Caki2 (cell line): ENCODE measurements at places on chromosomes 2 and 18.
A peak's percentile ranks its signal among the peaks of the same experiment; 100 is the strongest.

DNA sequence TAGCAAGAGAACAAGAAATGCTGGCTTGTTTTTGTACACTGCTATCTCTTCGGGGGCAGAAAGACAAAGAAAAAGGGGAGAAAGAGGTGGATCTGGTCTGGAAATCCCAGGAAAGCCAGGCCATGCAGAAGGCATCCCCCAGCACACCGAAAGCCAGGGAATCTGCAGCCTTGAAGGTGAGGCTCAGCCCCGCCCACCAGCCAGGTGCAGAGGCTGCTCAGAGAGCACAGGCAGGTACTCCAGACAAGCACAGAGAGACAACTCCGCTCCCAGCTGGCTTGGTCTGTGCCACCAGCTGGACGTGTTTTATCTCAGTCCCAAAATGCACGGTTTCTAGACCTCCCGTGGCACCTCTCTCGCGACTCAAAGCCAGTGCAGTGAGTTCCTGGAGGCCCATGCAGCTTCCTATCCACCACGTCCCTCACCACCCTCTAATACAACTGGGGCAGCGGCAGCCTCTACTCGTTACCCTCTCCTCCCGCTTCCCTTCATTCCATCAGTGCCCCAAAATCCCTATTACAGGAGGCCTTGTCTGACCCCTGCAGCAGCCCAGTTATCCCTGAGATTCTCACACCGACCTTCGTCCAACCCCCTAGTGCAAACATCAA is 62.8 kb downstream of the HDAC4 start:
- no peak for DNase-seq

DNA sequence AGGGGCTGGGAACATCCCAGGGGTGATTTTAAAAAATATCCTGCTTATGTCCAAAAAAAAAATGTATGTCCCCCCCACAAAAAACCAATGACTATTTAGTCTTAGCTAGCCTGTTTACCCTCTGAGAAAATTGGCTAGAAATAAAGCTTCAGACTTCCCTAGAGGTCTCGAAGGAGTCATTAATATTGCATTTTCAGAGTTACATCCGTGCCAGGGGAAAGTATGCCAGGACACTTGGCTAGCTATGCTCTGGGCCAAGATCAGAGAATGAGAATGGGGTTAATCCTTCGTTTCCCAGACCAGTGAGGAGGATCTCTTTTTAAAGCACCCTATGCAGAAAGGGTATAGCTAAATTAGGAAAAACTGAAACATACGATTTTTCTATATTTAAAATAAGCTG is 183.6 kb downstream of the MC4R start:
- no peak for DNase-seq

- DNase-seq, result no peak
Measured at GRCh38 chr18:27143580-27144287, 41.4 kb downstream of the CHST9 start.

DNA sequence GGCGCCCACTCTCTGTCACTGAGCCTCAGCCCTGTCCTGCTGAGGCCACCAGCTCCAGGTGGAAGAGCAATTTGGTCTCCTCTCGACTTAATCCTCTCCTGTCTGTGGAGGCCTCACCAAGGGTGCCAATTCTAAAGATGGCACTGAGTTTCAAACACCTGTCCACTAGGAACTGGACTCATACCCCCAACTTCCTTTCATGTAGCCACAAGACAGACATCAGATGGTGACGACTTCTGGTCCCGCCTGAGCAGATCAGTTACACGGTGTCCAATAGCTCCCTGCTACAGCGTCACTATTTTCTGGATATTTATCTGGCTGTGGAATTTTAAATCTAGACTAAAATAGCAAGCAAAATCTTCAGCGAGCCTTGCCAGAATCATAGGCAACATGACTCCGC is 24.5 kb upstream of the SP5 start:
- DNase-seq, result no peak

DNA sequence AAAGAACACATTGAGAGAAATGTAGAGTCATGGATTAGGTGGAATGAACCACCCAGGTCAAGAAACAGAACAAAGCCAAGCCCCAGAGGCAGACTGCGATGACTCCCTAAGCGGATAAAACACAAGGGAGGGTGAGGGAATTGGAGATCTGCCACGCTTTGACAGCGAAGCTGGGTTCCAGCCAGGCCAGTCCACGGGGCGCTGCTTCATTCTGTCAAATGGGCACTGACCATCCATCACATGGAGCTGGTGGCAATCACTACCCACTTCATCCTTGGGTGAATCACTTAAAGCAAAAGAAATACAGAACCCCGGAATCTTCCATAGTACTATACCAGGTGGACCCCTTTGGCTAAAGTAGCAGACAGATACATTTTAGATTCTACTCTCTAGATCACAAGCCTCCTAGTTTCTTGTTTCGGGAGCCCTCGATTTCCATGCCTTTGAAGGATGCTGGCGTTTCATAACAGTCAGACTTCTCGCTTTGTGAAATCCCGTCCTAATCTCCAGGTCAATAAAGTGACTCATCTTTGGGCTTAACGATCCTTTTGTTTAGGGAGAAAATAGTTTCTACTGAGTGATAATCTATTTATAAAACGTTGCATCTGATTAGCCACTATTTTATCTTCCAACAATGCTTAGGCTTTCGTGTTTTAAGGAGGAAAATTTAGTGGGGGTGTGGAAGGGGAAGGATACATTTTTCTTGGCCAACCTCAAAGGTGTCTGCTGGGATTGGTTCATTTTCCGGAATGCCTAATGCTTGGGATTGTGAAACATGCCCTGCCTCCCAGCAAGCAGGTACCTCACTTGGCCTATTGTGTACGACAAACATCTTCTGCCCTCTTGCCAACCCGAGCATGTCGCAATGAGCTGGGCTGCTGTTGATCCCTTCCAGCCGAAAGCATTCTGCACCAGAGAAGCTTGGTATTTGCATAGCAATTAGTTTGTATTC is 44.1 kb upstream of the HDAC4 start:
- DNase-seq, result no peak

DNA sequence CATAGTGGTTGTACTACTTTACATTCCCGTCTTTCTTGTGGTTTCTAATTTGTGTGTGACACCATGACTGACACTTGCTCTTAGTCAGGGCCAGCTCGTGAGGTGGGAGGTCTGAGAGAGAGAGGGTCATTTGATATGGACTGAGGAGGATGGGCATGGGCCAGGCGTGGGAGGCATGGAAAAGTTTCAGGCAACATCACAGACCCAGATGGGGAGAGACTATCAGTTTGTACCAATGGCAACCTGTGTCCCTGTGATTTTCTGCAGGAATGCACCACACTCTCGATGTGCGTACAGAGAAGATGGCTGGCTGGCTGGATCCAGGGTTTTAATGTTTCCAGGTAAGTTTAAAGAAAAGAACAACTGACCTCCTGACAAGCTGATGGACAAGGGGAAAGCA is 273.6 kb downstream of the CYRIA start:
- no peak for DNase-seq

- no peak for DNase-seq
Measured at GRCh38 chr2:133993160-133993559, 260.7 kb upstream of the MGAT5 start.

- DNase-seq, result no peak
Measured at GRCh38 chr2:150676747-150677383, 189.4 kb upstream of the RND3 start.

GRCh38 chr18:27363872-27364271 is 178.8 kb upstream of the CHST9 start:
- DNase-seq, result peak; percentile 2

DNA sequence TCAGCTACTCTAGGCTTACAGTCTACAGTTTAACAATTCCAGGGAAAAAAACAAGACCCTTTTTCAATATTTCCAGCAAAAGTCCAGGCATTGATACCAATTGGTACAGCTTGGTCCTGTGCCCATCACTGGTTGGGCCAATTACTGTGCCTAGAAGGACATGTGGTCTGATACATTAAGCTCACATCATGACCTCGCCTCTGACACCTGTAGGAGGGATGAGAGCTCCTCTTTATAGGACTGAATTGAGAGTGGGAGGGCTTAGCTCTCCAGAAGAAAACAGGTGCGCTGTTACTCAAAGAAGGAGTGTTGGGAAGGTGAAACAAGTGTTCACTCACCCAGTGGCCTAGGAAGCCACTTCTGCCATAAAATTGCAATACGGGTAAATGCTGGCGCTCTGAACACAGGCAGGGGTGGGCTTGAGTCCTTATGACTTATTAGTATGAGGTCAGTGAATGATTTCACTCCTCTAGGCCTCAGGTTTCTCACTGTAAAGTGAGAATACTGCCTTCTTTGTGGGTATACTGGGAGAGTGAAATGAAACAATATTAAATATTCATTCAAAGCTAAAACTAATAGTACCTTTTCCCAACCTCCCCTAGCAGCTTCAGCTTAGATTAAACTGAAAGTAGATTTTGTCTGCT is 49.7 kb downstream of the RABL2A start:
- DNase-seq, result no peak

- DNase-seq, result no peak
Measured at GRCh38 chr2:107412981-107413380, 413.7 kb upstream of the RGPD4 start.

- no peak for DNase-seq
Measured at GRCh38 chr2:121298476-121298875, 13.5 kb upstream of the TFCP2L1 start.

DNA sequence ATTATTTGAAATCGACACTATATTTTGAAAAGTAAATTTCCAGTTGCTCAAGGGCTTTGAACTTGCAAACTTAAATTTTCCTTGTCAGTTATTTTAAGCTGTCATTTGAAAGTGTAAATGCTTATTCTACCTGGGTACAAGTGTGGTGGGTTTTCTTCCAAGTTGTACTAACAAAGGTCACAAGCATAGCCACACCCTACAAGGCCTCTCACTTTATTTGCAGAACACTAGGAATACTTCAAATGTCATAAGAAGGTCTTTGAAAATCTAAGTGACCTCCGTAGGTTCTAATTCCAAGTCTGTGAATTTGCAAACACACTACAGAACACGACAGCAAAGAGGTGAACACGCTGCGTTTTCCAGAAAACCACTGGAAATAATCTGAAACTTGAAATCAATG is 9.3 kb upstream of the RMDN2 start:
- DNase-seq, result no peak

DNA sequence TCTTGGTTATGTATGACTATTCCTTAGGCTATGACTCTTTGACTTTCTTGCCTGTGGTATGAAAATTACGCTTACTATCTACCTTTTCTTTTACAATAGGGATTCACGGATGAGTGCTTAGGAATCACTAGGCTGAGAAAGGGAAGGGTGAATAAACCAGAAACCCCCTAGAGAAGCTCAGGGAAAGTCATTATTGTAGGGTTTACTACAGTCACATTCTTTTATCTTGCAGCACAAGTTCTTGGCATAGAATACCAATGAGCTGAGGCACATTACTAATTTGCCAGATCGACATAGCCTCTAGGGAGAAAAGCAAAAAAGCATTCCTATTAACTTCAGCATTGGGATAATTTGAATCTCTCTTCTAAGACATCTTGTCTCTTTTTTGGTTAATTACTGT is 103.3 kb downstream of the ST6GAL2 start:
- peak; percentile 33 for DNase-seq

DNA sequence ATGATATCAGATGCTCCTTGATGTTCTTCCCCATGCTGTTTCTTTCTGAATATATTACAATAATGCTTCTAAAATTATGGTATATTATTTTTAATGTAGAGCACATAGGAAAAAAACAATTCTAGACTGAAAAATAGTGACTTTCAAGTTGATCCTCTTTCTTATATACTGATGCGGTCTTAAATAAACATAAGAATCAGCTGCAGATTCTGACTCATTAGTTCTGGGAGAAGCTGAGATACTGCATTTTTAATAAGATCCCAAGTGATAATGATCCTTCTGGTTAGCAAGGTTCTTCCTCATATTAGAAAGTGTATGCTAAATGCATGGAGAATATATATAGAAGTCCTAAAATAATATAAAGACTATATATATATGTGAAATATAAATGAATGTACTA is 124.9 kb downstream of the XIRP2 start:
- DNase-seq, result no peak

DNA sequence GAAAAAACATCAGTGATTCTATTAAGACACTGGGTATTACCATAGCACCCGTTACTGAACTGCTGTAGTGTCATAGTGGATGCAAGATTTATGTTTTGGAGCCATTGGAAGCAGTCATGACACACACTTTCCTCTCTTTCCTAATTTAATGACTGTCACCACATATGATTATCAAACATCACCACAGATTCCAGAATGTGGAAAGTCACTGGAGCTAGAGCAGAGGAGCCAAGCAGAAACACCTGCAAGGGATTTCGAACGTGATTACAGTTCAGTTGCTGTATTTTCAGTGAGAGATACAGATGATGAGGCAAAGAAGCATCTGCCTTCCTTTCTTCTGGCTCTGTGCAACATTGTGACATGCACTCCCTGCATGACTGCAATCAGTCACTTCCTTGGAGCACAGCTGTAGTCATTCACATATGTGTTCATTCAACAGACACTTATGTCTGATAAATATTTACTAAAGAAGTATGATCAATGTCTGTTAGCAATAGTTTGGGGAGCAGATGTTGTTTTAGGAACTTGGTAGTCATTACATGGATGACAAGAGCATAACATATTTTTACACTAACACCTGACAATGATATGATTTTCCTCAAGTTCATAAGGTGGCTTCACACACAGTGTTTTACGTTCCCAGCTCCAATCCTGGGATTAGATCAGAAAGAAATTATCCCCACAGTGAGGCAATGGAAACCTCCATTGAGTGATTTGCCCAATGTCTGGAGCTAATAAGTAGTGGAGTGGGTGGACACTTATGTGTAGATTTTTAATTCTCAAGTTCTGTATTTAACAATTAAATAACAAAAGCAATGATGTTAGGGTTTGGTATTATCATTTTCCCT is 416.6 kb downstream of the PLCL1 start:
- DNase-seq, result no peak

- no peak for DNase-seq
Measured at GRCh38 chr2:106607371-106607770, 120.2 kb downstream of the CD8B2 start.

DNA sequence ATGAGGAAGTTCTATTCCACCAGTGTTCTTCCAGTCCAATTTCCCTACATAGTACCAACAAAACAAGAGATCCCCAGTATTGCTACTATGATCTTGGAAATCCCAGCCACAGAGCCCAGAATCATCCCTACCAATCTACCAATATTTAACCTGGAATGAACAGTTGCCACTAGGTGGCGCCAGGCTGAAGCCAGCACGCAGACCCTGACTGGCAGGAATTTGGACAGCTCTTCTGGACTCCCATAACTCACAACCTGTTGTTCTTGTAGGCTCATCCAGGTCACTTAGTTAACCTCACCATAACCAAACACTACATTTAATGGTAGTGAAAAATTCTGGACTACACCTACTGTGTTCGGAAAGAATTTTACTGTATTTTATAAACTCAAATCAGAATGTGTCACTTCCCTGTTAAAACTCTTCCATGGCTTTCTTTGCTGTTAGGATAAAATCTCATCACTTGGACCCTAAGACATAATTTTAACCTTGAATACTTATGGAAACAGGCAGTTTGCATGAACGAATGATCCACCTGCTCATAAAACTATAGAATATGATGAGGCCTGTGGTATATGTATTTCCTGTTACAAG is 59.8 kb upstream of the SLC38A11 start:
- peak; percentile 47 for DNase-seq

- no peak for DNase-seq
Measured at GRCh38 chr2:58081000-58081399, 34.4 kb downstream of the VRK2 start.
